ENCODE measurements at places on chromosomes 4 and X. TPM values are rescaled to one million over a fixed set of nuclear protein-coding genes. Genes with fewer than 3 reads are reported as not detected.

Gene FBXL5
- 76.7 TPM for total RNA-seq

Gene ADH7
- total RNA-seq = not detected

Gene TMPRSS11A
- not detected for total RNA-seq

Gene GRIA2
- total RNA-seq = not detected

Gene CLCN4
- 15.6 TPM for total RNA-seq

Gene XAGE5
- not detected for total RNA-seq

Gene IL3RA
- total RNA-seq = 10.4 TPM

Gene RAB39B
- total RNA-seq = 0.15 TPM

Gene CT45A2
- not detected for total RNA-seq

Gene GAGE13
- not detected for total RNA-seq

Gene HTR2C
- total RNA-seq = not detected

Gene PAQR3
- 17.5 TPM for total RNA-seq

Gene CNOT6L
- 34.5 TPM for total RNA-seq

Gene PIR
- 415 TPM for total RNA-seq

Gene PAGE4
- not detected for total RNA-seq

Gene CPLX1
- not detected for total RNA-seq

Gene SLC25A43
- total RNA-seq = 16.2 TPM

Gene NUP62CL
- total RNA-seq = not detected

Gene SLIT2
- 33.3 TPM for total RNA-seq

Gene GK
- total RNA-seq = 4.2 TPM

Gene DCAF8L2
- 0.32 TPM for total RNA-seq

Gene MAGEA4
- not detected for total RNA-seq

Gene TBC1D19
- total RNA-seq = 13.3 TPM

Gene TAF7L
- 1.6 TPM for total RNA-seq

Gene SH3TC1
- total RNA-seq = 94.8 TPM

Gene CXXC4
- total RNA-seq = 0.32 TPM

Gene CTAG1A
- not detected for total RNA-seq

Gene ASB12
- not detected for total RNA-seq

Gene SOWAHB
- not detected for total RNA-seq

Gene MAGEA3
- not detected for total RNA-seq

Gene RS1
- not detected for total RNA-seq

Gene NXF2B
- not detected for total RNA-seq

Gene CXorf65
- not detected for total RNA-seq

Gene PWWP3B
- not detected for total RNA-seq

Gene CXCL6
- total RNA-seq = 6.4 TPM

Gene FAM9C
- total RNA-seq = not detected

Gene FGFBP1
- total RNA-seq = not detected

Gene GPR143
- total RNA-seq = 5.5 TPM

Gene MRFAP1L1
- total RNA-seq = 57.2 TPM

Gene FAM120C
- total RNA-seq = 3.8 TPM

Gene TMPRSS11B
- not detected for total RNA-seq

Gene PNPLA4
- 8.8 TPM for total RNA-seq

Gene IDUA
- 3.0 TPM for total RNA-seq

Gene IGFBP7
- 377 TPM for total RNA-seq

Gene KLHL13
- total RNA-seq = 18.5 TPM

Gene CSAG2
- not detected for total RNA-seq

Gene FREM3
- total RNA-seq = not detected

Gene ADGRL3
- total RNA-seq = not detected

Gene CXorf49
- total RNA-seq = not detected

Gene RBMX
- 229 TPM for total RNA-seq

Gene TMEM165
- 129 TPM for total RNA-seq

All from epithelial cell of umbilical artery (primary cell).